ENCODE measurements at places on chromosomes 12 and 14.

- no peak for DNase-seq
These were observed 152.2 kb upstream of the HIF1A start for GRCh38 chr14:61542848-61543790.

DNA sequence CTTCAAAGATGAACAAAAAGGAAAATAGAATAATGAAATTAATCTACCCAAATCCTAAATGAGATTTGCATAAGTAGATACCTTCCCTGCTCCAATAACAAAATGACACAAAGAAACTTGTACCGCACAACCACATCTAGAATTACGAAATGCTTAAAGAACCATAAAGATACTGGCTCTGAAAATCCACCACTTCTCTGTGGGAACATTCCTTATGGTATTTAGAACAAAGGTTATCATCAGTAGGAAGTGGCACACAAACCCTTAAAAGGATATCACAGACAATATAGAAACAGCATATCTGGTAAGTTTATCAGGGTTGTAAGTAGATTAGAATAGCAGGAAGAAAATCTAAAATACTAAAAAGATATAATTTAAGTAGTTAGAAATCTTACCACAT is 11.6 kb downstream of the IAPP start:
- DNase-seq: no peak

DNA sequence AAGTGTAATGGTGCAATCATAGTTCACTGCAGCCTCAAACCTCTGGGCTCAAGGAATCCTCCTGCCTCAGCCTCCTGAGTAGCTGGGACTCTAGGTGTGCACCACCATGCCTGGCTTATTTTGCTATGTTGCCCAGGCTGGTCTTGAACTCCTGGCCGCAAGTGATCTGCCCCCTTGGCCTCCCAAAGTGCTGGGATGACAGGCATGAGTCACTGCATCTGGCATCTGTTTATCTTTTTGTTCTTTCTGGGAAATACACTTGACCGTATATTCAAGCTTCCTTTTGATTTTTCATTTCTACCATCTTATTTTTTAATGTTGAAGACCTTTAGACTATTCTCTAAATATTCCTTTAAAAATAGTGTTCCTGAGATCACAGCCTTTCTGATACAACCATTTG is 82.4 kb upstream of the OSBPL8 start:
- no peak for DNase-seq

- no peak for DNase-seq
These were observed 723.8 kb downstream of the BCL11B start for GRCh38 chr14:98548071-98548686.

- DNase-seq: no peak
These were observed 5.1 kb downstream of the AKAP3 start for GRCh38 chr12:4643747-4644146.

GRCh38 chr12:76533331-76533730 is 26.2 kb downstream of the OSBPL8 start:
- DNase-seq: no peak

- DNase-seq: no peak
These were observed 20.2 kb downstream of the KRT8 start for GRCh38 chr12:52884526-52885293.

DNA sequence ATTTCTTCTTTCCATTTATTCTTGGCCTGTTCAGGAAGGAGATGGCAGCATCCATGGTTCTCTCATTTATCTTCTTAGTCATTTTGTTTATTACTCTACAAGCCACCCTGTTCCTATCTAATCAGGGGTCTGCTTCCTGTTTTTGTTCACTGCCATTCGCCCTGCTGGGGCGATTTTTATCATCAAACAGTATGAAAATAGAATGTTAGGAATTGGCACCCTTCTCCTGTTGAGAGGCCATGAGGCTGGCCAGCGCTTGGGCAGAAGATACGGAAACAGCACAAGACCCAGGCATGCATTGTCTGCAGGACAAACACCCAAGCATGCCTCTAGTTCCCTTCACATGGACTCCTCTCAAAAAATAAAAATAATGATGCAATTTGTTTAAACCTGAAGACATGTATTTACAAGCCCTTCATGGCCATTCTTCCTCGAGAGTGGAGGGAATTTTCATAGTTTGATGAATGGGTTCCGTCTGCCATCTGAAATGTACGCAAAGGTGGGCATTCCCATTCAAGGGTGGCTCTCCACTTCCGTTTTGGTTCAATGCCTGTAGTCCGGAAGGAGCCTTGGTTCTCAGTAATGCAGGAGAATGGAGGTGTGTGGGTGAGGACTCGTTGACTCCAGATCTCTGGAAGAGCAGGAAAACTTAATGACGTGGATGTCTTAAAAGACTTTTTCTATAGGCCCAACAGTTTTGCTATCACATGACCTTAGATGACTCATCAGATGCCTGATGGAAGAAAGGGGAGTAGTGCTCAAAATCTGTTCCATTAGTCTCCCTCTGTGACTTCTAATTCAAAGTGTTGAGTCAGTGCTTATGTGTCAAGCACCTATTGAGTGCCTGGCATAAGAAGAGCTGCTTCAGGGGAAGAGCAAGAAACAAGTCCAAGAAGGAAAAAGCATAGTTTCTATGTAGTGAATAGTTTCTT is 252.4 kb upstream of the TBX3 start:
- no peak for DNase-seq

DNA sequence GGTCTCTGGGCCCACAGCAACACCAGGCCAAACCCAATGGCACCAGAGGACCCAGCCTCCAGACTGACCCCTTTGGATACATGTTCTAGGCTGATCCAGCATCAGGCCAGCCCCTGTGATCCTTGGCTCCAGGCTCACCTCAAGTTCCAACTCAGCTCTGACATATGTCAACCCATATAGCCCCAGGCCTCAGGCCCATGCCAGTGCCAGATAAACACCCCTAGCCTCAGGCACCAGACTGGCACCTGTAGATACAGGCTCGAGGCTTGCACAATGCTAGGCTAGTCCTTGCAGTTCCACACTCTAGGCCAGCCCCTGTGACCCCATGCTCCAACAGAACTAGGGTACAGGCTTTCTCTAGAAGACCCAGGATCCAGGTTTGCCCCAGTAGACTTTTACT is 287.5 kb downstream of the KCNC2 start:
- DNase-seq: no peak

- DNase-seq: no peak
These were observed 7.6 kb upstream of the HEBP1 start for GRCh38 chr12:13007496-13008233.

GRCh38 chr14:103391048-103391447 is 5.8 kb downstream of the MARK3 start:
- DNase-seq: no peak

GRCh38 chr12:131751335-131751734 is 40.4 kb downstream of the SFSWAP start:
- DNase-seq: no peak

DNA sequence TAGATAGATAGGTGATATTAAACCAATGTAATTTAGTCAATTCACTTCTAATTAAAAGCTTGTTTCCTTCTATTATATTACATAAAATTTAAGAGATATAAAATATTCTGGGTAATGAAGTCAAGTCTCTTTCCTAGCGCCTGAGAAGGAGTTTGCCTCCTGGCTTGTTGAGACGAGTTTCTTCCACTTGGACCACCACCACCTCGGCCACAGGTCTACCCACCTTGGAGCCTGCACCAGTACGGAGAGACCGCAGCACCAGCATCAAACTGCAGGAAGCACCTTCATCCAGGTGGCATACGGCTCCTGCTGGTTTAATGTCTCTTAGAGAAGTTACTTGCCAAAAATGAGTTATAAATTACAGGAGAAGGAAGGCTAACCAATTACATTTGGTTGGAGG is 79.0 kb upstream of the SLCO1C1 start:
- DNase-seq: no peak

- no peak for DNase-seq
These were observed 54.3 kb downstream of the PLEKHG7 start for GRCh38 chr12:92756898-92757596.

GRCh38 chr12:6536894-6537579 is 2.7 kb downstream of the GAPDH start:
- DNase-seq: no peak

GRCh38 chr14:106513302-106513701 is 986.9 kb downstream of the TMEM121 start:
- no peak for DNase-seq

GRCh38 chr12:71061451-71061850 is 96.3 kb downstream of the TSPAN8 start:
- DNase-seq: no peak

GRCh38 chr12:79069009-79069408 is 204.4 kb downstream of the SYT1 start:
- DNase-seq: no peak

GRCh38 chr14:56351861-56352260 is 227.7 kb upstream of the TMEM260 start:
- DNase-seq: peak; percentile 71

DNA sequence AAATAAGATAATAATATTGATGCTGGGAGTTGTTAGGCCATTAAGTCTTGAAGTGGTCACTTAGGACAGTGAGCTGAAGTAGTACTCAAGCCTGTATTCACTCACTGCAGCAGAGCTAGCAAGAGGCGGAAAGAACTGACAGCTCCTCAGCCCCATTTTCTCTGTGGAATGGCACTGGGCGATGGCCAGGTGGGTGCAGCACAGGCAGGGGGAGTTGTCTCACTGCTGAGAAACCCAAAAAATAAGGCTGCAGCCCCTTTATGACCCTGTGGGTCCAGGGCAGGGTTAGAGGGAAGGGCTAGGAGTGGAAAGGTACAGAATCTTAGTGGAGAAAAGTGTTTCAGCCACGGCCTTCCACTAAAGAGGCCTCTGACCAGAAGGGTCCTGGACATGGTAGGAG is 35.5 kb downstream of the PDZRN4 start:
- DNase-seq: no peak

DNA sequence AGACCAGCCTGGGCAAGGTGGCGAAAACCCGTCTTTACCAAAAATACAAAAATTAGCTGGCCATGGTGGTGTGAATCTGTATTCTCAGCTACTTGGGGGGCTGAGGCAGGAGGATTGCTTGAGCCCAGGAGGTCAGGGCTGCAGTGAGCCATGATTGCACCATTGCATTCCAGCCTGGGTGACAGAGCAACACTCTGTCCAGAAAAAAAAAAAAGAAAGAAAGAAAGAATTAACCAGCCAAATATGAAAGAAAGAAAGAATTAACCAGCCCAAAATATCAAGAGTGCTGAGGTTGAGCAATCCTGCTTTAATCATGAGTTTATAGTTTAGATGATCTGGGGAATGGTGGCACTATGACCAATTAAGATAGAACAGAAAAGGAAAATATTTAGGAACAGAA is 3.5 kb upstream of the ACTN1 start:
- no peak for DNase-seq

DNA sequence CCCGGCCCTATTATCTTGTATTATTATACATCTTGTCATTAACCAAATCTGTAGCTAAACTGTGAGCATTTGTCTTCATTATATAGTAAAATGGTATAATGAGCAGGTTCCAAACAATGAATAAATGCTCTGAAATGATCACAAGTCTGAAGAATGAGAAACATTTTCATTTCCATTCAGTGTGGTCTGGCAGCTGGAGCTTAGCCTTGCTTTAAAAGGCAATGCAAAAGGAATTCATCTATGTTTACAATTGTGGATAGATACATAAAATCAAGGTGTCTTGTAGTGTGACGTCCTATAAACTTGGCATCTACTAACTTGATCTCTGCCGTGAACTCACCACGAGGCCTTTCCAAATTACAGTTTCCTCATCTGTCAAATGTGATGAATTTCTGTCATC is 168.3 kb downstream of the RMST start:
- DNase-seq: no peak

GRCh38 chr14:70724110-70724509 is 82.4 kb downstream of the TTC9 start:
- DNase-seq: no peak

DNA sequence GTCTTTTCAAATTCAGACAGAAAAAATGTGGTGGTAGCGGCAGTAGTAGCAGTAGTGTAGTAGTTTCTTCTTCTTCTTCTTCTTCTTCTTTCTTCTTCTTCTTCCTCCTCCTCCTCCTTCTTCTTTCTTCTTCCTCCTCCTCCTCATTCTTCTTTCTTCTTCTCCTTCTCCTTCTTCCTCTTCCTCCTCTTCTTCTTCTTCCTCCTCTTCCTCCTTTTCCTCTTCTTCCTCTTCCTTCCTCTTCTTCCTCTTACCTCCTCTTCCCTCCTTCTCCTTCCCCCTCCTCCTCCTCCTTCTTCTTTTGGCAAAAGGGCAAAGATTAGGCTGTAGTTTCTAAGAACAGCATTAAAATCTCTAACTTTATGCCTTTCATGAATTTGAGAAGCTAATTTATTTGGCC is 59.6 kb upstream of the INSM2 start:
- DNase-seq: no peak

- DNase-seq: no peak
These were observed 84.4 kb downstream of the VWF start for GRCh38 chr12:6039894-6040601.

DNA sequence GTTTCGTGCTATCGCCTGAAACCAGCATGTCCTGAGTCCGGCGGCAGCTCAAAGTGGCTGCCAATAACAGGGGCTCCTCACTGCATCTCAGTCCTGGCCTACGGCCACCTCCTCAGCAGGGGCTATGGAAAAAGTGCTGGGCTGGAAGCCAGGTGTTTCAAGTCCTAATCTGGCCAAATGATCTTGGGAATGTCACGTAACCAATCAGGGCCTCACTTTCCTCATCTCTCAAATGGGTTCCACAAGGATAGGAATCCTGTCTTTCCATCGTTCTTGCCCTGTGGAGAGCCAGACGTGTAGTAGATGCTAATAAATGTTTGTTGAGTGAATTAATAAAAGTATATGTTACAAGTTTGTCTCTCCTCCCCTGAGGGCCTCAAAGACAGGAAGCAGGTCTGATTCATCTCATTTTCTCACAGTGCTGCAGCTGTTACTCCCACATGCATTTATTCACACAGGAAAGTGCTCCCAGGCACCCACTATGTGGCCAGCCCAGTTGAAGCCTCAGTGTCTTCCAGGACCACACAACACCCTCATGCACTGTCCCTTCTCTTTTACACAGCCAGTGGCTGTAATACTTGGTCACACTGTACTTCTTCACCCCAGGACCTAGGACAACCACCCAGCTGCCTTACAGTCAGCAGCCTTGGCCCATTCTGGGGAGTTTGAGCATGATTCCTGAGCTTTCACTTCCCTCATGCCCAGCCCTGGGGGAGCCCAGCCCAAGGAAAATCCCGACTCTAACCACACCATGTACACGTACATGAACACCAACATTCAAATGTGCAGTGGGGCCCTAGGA is 5.0 kb downstream of the CMKLR1 start:
- DNase-seq: no peak
